ENCODE measurements at places on chromosomes 12 and 14.
A peak's percentile ranks its signal among the peaks of the same experiment; 100 is the strongest.

- no peak for DNase-seq
These were observed 170.9 kb downstream of the DUSP6 start for GRCh38 chr12:89181271-89181920.

- DNase-seq: no peak
These were observed 101.2 kb downstream of the PAPLN start for GRCh38 chr14:73338551-73338950.

DNA sequence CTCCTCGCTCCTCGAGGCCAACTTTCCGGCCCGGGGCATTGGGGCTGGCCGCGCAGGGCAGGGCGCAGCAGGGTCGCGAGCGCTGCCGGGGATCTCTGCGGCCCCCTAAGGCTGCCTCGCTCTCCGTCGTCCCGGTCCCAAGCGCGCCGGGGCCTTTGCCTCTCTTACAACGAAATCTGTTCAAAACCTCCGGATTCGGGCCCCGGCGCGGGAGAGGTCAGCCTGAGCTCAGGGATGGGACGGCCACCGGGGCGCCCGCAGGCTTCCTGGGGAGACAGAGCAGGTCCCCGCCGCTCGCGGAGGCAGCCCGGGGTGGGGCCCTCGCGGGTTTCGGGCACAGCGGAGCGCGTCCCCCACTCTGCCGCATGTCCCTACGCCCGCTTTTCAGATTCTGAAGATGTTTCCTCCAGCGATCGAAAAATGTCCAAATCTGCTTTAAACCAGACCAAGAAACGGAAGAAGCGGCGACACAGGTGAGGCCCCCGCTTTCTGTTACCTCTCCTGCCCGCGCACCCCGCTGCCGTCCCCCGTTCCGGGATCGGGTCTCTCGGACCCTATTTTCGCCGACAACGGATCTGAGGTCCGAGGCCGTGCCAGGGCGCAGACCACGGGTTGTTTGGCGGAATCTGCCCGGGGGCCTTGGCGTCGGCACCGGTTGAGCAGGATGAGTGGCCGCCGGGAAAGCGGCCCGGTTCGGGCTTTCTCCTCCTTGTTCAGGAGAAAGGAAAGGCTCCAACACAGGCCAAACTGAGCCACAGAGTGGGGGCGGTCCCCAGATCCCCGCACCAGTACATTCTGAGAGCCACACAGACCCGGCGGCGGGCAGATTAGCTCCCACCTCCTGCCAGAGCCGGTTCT is 1.8 kb downstream of the VSX2 start:
- DNase-seq: peak; percentile 67

GRCh38 chr12:106032623-106032925 is 106.2 kb downstream of the NUAK1 start:
- DNase-seq: no peak

DNA sequence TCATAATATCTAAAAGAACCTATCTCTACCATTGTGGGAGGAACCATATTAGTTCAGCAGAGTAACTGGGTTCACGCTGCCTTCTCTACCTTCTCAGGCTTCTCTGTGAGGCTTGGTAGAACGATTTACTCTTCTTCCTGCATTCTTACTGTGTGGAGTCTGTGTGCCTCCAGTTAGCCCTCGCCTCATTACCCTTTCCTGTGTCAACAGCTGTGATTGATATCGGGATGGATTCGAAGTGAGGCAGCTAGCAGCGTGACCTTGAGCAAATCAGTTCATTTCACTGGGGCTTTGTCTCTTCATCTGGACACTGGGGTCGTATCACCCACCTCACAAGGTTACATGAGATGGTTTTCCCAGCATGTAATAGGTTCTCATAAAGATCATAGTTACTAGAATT is 4.6 kb upstream of the VRK1 start:
- no peak for DNase-seq

- DNase-seq: no peak
These were observed 33.8 kb upstream of the GPR68 start for GRCh38 chr14:91278383-91278715.
